NCI-H1694 treated with DMSO at 0.1 percent for 48 hours (cell line): ENCODE measurements at places on chromosomes 3 and 15.

- no peak for DNase-seq
Measured at GRCh38 chr15:89371228-89372044, 36.8 kb upstream of the POLG start.

DNA sequence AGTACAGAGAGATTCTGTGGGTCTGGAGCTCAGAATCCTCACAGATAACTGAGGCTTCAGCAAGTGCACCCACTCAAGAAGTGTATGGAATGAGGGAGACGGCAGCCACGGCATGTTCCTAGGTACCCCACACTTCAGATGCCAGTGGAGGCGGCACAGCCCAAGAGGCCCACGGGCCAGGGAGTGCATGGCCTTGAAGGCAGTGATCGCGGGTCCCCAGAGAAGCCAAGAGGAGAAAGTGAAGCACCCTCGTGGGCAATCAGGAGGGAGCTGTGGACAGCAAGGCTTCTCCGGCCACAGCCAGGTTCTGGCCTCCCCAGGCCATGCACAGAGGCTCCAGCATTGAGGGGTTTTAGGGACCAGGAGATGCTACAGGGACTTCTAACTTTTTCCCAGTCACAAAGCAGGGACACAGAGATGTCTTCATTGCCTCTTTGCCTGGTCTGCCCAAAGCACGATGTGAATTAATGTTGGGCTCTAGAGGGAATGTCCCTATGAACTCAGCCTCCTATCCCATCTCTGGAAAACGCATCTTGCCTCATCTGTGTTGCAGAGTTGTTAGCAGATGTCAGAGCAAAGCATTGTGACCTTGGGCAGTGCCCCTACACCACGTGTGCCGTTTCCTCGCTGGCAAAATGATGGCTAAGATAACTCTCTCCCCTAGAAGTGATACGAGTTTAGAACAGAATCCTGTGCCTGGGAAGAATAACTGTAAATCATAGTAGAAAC, 2.6 kb upstream of the MAP6D1 start:
- DNase-seq = no peak

DNA sequence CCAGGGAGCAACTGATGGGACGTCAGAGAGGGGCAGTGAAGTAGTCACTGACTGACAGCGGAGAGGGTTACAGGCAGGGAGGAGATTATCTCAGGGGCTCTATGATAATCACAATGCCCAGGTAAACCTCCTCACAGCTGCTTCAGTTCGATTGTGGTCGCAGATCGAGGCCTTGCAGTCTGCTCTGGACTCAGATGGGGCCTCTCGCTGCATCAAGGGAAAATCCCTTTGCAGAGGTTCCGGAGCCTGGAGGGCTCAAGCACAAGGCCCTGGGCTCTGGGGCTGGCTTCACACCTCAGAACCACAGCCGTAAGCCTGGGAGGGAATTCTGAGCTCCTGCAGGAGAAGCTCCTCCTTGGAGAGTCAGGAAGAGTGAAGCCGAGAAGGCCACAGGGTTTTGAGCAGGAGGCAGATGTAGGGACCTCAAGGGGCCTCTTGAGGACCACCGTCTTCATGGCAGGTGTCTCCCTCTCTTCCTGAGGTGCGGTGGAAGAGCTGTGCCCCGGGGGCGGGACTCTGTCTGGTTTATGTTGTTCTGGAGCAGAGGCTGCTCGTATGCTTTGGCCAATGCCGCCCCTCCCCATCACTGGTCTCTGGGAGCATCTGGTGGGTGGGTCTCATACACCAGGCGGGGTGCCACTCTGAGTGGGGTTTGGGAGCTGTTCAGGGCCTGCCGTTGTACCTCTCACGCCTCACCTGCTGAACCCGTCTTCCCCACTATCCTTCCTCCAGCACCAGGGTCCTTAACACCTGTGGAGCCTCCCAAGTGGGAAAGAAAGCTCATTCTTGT, 19.5 kb upstream of the SNRPA1 start:
- DNase-seq = no peak

DNA sequence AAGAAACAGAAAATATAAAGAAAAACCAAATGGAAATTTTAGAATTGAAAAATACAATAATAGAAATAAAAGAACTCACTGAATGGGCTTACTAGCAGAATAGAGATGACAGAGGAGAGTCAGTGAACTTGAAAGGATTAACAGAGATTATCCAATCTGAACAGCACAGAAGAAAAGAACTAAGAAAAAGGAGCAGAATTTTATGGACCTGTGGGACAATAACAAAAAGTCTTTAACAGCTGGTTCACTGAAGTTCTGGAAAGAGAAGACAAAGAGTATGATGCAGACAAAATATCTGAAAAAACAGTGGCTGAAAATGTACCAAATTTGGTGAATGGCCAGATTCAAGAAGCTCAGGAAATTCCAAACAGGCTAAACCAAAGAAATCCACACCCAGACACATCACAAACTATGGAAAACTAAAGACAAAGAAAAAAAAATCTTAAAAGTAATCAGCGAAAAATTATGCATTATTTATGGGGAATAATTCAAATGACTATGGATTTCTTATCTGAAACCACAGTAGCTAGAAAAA, 9.7 kb upstream of the GNB5 start:
- no peak for DNase-seq

DNA sequence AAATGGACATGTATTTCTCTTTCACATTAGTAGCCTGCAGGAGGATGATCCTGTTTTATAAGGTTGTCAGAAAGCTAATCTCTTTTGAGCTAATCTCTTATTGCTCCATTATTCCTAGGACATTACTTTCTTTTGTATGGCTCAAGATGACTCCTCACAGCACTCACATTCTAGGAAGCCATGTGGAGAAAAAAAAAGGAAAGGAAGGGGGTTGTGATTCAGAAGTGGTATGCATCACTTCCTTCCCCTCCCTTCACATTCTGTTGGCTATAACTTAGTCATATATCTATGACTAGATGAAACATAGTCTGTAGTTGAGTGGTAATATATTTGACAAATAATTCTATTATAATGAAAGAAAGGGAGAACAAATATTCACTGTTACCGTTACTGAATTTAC, 168.8 kb upstream of the TTC14 start:
- no peak for DNase-seq

GRCh38 chr3:136714020-136714419, 38.2 kb downstream of the STAG1 start:
- DNase-seq = no peak

DNA sequence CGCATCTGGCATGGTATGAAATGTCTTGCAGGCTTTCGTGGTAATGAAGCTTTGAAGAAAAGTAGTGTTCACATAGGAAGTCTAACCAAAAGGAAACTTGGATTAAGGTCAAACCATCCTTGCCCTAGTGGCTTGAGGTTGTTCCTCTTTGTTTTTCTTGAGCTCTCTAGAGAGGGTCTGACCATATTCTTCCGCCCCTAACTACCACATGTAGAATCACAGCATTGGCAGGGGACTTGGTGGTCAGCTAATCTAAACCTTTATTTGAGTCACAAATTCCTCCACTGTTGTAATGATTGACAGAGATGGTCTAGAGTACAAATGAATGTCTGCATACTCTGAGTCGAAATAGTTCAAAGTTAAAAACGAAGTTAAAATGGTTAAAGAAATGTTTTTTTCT, 39.1 kb upstream of the PHLDB2 start:
- no peak for DNase-seq

- no peak for DNase-seq
Measured at GRCh38 chr15:63195569-63196015, 6.2 kb downstream of the RAB8B start.

- DNase-seq = peak; percentile 54
Measured at GRCh38 chr15:40320931-40321371, 2.5 kb upstream of the INAFM2 start.

DNA sequence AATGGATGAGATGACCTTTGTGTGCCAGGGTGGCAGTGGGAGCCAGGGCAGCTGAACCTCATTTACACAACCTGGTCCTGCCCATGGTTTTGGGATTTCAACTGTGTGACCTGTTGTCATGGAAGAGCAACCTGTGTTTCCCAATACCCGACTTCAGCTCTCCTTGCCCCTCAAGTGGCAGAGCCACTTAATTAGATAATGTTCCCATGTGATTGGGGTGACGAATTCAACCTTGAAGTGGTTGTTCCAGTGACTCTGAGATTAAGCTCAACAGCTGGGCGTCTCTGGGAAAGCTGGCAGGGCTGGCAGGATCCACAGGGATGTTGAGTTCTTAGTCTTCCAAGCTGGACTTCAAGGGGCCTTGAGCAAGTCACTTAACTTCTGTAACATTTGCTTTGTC, 71.0 kb downstream of the THSD4 start:
- no peak for DNase-seq
